ENCODE measurements at places on chromosomes 1 and 21. TPM values are rescaled to one million over a fixed set of nuclear protein-coding genes. Genes with fewer than 3 reads are reported as not detected.

DNA sequence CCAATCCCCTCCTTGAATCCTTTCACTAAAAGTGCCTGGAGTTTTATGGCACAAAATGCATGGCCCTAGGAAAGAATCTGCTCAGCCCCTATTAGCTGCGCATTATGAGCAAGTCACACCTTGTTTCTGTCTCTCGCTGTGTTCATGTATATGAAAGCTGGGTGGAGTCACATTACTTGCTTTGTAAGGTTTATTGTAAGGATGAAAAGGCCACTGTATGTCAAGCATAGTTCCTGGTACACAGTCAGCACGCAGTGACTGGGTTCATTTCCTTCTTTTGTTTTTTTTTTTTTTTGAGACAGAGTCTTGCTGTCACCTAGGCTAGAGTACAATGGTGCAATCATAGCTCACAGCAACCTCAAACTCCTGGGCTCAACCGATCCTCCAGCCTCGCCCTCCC is 6.7 kb upstream of the SLC9A1 start:
- no peak for DNase-seq

BCAN gene
- not detected for total RNA-seq

FAM78B gene
- 0.26 TPM for total RNA-seq

DNA sequence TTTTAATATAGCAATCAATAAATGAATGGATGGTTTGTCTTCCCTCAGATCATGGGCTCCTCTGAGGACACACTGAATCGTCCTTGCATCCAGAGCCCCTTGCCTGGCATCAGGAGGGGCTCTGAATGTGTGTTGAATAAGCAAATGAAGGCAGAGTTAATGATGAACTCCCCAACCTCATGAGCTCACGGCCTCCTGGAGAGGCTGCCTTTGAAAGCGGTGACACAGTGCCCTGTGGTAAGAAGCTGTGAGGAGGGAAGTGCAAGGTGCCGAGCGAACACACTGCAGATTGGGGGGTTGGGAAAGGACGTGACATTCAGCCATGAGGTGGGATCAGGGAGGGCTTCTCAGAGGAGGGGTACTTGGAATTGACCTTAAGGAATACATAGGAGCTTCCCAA is 3.2 kb upstream of the PARS2 start:
- DNase-seq: no peak

DNA sequence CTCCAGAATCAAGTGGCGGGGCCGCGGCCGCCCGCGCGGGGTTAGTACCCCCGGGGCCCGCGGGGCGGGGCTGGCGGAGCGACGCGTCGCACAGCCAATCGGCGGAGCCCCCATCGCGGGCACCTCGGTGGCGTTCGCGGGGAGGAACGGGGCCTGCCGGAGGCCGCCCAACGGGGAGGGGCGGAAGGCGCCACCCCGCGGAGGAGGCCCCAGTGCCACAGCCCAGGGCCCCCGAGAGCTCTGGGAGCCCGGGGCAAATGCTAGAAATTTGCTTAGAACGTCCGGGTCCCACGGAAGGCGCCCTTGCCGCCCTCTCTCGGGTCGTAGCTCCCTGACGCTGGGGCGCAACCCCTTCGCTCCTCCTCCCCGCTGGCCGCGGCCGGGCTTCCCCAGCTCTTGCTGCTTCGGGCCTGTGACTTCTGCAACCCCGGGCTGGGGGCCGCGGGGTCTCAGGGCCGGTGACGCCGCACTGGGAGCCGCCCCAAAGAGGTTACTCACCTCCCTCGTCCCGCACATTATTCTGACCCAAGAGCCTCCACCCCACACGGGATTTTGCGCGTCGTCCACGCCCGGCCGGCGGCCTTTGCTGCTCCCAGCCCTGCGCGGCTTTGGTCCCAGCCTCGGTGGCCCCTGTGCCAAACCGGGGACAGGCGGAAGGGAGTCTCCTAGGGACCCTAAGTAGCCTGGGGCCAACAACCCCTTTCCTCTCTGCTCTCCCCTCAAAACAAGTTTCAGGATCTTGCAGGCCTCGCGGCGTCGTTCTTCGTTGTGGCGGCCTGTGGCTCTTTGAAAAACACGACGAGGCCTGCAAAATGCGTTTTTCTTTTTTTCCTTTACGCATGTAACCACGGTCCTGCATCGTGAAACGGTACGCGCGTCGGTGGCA is at the start of gene RUNX3:
RUNX3 (minus strand) TSS at position 17 of the 886 bp plus-strand sequence. CDS start 408 bp downstream, outside the sequence.
- DNase-seq: peak; percentile 91

DNA sequence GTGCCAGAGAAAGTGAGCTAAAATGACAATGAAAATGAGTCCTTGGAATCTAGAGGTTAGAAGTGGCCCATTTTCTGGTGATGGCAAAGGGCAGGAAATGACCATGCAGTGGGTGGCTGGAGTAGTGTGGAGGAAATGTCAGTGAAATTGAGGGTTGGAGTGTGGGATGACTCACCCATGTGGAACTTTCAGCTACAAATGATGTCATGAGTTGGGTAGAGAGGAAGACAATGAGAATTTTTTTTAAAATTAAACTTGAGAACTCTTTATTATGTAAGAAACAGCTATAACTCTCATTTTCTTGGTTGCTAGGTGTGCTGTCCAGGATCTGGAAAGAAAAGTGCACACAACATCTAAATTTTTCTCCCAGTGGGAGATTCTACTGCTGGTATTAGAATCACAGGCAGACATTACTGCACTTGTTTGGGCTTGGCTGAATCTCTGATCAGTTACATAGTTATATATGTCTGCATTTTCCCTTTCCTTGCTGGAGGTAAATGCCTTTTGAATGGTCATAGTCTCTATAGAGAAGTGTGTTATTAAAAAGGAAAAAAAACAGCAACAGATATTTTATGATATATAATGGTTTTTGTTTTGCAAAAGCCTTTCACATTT is 56.8 kb upstream of the GNG12 start:
- DNase-seq: no peak

F11R gene
- 11.6 TPM for total RNA-seq

- no peak for DNase-seq
Observed at GRCh38 chr1:117017648-117018047, 16.1 kb downstream of the CD101 start.

DNA sequence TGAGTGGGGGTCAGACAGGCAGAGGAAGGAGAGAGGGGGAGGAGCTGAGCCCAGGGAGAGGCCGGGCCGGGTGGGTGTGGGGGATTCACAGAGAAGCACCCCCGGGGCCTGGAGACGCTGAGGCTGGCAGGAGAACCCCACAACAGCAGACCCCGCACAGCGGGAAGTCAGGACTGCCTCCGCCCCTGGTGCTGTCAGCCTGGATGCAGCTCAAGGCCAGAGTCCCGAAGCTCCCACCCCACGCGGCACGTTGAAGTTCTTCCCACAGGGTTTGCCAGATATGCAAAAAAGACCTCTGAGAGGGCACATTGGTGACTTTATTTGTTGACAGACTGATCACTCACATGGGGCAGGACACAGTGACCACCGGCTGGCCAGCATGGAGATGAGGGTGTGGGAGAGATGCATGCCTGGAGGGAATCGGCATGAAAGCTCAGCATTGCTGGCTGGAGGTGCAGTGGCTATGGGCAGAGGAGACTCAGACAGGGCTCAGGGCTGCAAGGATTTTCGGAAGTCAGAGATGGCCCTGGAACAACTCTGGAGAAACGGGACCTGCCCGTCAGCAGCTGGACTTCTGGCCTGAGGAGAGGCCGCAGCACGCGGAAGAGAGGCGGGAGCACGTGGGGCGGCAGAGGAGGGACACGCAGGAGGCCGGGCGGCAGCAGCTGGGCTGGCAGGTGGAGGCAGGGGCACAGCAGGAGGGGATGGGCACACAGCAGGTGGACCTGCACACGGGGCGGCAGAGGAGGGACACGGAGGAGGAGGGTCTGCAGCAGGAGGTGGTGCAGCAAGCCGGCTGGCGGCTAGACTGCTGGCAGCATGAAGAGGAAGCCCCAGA is 885 bp downstream of the KRTAP10-3 start:
- no peak for DNase-seq

UBXN10 gene
- 0.50 TPM for total RNA-seq

- DNase-seq: no peak
Observed at GRCh38 chr1:6488602-6489382, 2.7 kb downstream of the PLEKHG5 start.

GRCh38 chr1:38025233-38025632 is 12.7 kb downstream of the UTP11 start:
- DNase-seq: no peak

LAX1 gene
- 32.4 TPM for total RNA-seq

DNA sequence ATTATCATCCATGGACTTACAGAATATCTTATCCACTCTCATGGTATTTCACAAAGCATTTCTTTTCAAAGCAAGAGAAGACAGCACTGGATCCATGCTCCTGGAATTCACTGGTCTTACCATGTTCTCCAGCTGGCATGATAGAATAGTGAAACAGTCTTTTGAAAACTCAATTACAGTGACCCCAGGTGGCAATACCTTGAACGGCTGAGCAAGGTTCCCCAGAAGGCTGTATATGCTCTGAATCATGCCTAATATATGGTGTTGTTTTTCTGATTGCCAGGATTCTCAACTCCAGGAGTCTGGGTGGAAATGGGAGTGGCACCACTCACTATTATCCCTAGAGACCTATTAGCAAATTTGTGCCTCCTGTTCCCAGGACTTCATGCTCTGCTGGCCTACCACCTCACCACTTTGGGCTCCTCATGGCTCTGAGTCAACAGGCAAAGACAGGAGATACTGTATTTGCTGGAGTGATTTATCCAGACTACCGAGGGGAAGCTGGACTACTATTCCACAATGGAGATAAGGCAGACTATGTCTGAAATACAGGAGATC is 87.6 kb downstream of the CATSPERE start:
- DNase-seq: no peak

GRCh38 chr1:162067466-162067865 is 2.0 kb upstream of the NOS1AP start:
- no peak for DNase-seq

C1orf94 gene
- total RNA-seq: not detected

DNA sequence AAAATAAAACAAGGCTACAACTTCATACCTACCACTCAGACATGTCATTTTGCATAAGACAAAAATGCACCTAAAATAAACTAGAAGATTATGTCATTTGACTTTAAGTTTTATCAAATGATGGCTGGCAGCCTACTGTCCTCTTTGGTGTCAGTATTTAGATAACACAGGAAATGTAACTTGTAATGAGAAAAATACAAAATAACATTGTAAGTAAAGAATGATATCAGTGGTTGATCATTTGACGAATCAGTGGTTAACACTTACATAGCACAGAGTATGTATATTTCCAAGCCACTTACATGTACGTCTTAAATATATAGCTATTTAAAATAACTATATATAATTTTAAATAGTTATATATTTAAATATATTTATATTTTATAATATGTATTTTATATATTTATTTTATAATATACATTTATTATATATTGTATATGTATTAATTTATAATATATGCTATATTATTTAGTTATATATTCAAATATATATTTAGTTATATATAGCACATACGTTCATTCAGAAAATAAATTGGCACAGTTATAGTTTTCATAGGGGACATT is 44.1 kb downstream of the ZNF678 start:
- no peak for DNase-seq

- no peak for DNase-seq
Observed at GRCh38 chr1:37893673-37894072, 34.3 kb upstream of the MTF1 start.

GRCh38 chr1:65148548-65149350 is 746 bp downstream of the AK4 start:
- peak; percentile 11 for DNase-seq

DNA sequence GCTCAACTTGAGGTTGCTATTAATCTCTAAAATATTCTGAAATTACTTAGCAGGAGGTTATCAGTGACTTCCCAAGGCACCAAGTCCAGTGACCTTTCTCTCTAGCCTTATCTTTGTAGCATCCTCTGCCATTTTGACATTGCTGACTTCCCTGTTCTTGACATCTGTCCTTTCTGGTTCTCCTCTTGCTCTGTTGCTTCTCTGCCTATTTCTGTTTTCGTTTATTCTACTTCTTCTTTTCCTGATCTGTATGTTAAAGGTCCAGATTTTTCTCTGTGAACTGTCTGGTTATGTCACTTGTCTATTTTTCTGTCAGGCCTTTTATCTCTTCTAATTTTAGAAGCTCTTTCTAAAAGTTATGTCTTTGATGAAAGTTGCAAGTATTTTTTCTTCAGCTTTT is 178.8 kb downstream of the VPS13D start:
- DNase-seq: no peak

DNA sequence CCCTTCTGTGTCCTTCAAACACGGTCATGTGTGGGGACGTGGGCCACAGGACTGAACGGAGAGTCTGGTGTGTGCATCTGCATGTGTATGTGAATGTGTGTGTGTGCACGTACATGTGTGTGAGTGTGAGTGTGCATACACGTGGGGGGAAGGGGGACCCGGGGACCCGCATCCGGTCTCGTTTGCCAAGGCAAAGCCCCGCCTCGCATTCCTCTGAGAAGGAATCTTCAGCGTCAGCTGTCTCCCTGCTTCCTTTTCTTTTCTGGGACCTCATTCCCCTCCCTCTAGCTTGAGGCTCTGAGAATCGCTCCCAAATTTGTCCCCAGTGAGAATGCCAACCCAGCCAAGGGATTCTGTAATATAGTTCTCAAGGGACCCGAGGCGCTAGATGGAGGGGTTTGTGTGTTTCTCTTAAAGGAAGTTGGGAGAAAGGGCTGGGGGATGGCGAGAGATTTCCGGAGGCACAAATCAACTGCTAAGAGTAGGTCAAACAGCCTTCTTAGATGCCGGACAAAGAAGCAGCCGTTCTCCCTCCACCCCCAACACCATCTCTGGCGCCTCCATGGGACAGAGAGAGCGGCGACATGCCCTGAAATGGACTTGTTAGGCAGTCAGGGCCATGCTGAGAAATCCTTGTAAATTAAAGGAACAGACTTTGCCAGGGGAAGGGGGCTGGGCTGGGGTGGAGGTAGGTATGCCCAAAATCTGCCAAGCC is 6.6 kb downstream of the IFFO2 start:
- DNase-seq: no peak

GRCh38 chr1:61399199-61399598 is 316.8 kb downstream of the NFIA start:
- no peak for DNase-seq

C4BPB gene
- total RNA-seq: not detected

- no peak for DNase-seq
Observed at GRCh38 chr1:99407018-99407417, 142.7 kb downstream of the PLPPR4 start.

GRCh38 chr1:53326598-53327181 is 1.2 kb downstream of the LRP8 start:
- no peak for DNase-seq

DESI2 gene
- 32.9 TPM for total RNA-seq

GRCh38 chr1:119159966-119160365 is 19.5 kb upstream of the WARS2 start:
- no peak for DNase-seq

All from CD8-positive, alpha-beta memory T cell (primary cell).